ENCODE measurements at places on chromosomes 4 and X.

GRCh38 chrX:103376118-103376978, at the start of gene BEX3:
TSS of gene BEX3 (plus strand) at chrX:103376538. CDS start at chrX:103377522, 984 bp downstream.
- peak; percentile 48 for DNase-seq

DNA sequence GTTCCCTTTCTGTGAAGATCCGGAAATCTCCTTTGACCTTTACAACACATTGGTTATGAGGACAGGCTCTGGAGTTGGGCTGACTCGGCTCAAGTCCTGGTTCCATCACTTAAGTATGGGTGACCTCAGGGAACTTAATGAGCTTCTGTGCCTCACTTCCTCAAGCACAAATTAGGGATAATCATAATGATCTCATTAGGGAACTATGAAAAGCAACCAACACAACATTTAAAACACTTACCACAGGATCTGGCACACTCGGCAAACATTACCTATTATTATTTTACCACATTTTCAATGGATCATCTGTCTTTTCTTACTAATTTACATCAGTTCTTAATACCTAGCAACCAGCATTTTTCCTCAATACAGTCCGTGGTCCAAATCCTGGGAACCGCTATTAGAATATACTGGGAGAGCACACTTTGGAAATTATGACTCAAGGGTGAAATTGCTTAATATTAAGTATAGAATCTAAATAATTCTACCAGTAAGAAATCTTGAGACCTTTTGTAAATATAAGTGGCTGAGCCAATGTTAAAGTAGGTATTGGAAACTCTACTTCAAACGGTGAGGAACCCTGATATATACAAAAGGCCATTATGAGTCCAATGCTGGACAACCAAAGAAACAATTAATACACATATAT, 19.6 kb downstream of the ADGRA3 start:
- DNase-seq = no peak

DNA sequence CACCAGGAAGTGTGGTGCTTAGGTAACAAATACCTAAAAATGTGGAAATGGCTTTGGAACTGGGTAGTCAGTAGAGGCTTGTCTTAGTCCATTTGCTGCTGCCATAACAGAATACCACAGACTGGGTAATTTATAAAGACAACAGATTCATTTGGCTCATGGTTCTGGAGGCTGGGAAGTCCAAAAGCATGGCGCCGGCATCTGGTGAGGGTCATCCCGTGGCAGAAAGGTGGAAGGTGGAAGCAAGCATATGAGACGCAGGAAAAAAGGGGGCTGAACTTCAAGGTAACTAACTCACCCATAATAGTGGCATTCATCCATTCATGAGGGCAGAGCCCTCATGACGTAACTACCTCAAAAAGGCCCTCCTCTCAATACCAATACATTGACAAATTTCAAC, 6.6 kb downstream of the FAM3A start:
- DNase-seq = no peak

GRCh38 chr4:24771241-24771640, 24.1 kb upstream of the SOD3 start:
- DNase-seq = no peak

DNA sequence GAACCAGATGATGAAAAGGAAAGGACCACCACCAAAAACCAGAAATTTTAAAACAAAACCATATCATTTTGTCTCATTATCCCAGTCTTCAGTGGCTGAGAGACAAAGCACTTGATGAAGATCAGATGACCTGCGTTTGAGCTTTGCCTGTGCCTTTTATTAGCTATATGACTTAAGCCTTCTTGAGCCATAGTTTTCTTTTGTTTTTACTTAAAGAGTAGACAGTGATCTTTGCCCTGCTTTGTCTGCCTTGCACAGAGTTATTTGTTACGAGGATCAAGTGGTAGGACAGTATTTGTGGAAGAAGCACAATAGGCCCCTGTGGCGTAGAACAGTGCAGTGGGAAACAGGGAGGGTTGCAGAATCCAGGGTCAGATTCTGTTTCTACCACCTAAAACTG, 89.9 kb downstream of the SLC10A6 start:
- DNase-seq = no peak

DNA sequence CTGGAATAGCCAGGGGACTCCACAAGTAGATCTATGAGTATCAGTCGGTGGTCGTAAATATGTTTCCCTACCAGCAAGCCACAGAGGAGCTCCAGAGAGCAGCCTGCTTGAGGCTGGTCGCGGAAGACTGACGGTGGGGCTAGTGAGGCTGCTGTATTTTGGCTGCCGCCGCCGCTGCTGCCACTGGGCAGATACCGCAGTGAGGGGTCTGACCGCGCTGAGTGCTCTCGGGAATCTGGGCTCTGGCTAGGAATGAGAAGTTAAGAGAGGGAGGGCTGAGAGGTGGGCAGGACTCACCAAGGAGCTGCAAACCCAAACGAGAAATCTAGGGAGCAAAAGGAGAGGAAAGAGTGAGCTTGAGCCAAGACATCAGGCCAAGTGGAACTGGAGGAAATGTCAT, at the start of gene EXOC1L:
TSS of gene EXOC1L (plus strand) at position 157 of the 400 bp plus-strand sequence. CDS start at position 394, 237 bp downstream.
- no peak for DNase-seq

All from Peyer's patch (tissue), 4 donors.